ENCODE measurements at places on chromosomes 11 and 22. TPM values are rescaled to one million over a fixed set of nuclear protein-coding genes. Genes with fewer than 3 reads are reported as not detected.

SELENOM gene
- total RNA-seq, result 0.64 TPM

YPEL4 gene
- total RNA-seq, result not detected

IFT27 gene
- total RNA-seq, result 6.1 TPM

OOSP4B gene
- total RNA-seq, result not detected

NAT10 gene
- 49.7 TPM for total RNA-seq

EXPH5 gene
- total RNA-seq, result 10.6 TPM

C22orf23 gene
- not detected for total RNA-seq

HIRA gene
- total RNA-seq, result 65.1 TPM

HORMAD2 gene
- not detected for total RNA-seq

BDNF gene
- 0.53 TPM for total RNA-seq

CLDN5 gene
- not detected for total RNA-seq

CADM1 gene
- not detected for total RNA-seq
